ENCODE measurements at places on chromosomes 12 and 14.

DNA sequence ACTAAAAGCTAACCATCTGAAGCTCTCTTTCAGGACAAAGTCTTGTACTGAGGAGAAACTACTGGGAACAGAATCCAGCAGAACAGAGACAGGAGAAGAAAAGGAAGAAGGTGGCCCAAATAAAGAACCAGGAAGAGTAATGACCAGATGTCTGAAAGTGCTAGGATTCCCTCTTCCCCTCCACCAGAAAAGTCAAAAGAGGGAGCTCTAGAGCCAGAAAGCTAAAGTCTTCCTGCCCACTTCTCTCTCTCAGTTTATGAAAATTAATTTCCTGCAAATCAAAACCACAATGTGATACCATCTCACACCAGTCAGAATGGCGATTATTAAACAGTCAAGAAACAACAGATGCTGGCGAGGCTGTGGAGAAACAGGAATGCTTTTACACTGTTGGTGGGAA lies 47.2 kb downstream of the SPPL3 start:
- no peak for DNase-seq

DNA sequence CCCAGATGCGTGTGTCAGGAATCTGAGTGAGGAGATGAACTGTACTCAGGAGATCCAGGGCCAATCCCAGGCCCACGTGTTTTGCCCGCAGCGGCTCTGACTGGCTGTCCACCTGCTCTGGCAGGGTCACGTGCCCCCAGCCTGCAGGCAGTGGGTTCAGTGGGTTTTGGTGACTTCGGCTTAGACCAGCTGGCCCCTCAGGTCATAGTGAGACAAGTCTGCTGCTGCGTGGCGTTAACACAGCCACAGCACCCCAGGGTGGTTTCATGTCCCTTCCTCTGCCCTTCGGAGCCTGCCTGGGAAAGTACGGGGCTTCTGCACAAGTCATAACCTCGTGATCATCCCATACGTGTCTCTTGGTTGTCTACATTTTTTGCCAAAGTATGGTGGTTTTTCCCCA lies 2.6 kb downstream of the FBRSL1 start:
- no peak for DNase-seq

DNA sequence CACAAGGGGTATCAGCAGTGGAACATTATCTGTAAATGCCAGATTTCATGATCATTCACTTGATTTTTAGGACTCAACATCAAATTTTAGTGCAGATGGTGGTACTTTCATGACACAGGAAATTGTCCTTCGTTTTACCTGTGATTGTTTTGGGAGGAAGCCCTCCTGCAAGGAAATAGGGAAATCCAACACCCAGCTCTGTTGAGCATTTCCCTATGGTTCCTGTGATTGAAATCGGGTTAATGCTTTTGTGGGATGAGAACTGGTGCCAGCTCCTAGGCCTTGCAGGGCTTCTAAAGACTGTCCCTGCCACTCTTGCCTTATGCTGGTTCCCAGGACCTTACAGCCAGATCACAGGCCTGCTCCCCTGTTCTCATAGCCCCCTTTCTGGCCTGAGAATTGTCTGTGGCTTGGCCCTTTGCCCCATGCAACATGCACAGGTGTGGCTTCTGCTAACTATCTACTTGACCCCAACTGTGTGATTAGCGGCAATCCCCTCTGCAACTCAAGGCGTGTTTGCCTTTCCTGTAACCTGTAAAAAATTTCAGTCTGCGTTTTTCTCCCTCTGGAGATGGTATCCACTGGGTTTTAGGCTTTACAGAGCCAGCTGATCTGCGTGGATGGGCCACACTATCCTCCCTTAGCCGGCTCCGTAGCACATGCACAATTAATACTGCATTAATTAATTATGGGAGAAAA lies 112.5 kb downstream of the ETV6 start:
- DNase-seq: no peak

DNA sequence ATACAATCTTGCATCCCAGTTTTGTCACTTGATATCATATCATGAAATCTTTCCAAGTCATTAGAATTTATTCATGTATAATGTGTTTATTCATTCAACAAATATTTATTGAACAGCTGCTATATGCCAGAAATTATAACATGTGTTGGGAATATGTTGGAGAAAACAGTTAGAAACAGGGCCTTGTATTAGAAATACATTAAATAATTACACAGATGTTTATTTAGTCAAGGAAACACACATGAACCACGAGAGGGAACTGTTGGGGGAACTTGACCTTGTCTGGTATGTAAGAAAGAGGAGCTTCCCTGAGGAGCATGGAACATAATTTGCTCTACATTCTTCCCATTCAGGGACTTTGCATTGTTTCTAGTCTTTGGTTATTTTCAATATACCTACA lies 191.7 kb upstream of the FRMD6 start:
- no peak for DNase-seq

GRCh38 chr14:87233806-87234384 lies 759.1 kb downstream of the GALC start:
- DNase-seq: no peak

DNA sequence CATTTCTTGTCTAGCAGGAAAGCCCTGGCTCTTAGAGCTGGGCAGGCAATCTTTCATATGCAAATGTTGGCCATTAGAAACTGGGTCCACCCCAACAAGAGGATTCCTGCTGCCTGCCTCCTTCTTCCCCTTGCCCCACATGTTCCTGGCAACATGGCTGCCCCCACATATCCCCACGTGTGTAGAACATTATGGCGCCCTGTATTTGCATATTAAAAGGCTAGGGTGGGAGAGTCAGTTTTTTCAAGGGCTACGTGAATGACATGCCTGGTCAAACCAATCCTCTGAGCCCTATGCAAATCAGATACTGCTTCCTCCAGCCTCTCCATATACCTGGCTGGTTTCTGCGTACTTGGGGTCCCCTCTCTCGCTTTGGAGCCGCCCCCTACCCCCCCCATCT lies 514.0 kb downstream of the FUT8 start:
- DNase-seq: no peak

DNA sequence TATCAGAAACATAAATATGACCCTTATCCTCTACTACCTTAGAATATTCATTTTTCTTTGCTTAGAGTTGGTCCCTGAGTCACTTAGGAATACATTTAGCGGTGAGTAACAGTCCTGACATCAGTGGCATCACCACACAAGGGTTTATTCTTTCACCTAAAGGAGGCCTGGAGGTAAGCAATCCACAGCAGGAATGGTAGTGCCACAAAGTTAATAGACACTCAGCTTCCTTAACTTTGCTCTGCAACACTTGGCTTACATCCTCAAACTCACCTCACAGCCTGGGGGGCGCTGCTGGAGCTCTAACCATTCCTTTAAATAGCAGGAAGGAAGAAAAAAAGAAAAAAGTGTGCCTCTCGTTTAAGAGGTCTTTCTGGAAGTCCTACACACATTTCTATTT lies 29.1 kb downstream of the BBOF1 start:
- no peak for DNase-seq

- no peak for DNase-seq
These were observed 11.8 kb upstream of the ENDOU start for GRCh38 chr12:47736877-47737676.

DNA sequence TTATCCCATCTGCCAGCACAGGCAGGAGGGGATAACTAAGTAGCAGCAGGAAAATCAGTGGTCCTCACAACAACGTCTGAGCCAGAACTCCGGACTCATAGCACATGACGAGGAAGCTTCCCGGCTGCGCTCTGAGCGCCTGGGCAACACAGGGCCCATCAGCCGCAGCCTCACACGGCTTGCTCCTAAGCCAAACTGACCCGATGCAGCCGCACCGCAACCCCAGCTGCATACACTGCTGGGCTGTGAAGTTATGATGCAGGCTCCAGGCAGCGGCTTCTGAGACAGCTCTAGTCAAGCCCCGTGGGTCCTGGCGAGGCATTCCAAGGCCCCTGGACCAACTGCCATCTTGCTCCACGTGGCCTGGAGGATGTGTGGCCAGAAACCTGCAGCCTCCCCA lies 28.1 kb downstream of the ZFYVE21 start:
- DNase-seq: no peak

- no peak for DNase-seq
These were observed 211.0 kb downstream of the TBX5 start for GRCh38 chr12:114194956-114195355.

- DNase-seq: peak; percentile 40
These were observed 1.7 kb downstream of the SINHCAF start for GRCh38 chr12:31324116-31324844.

GRCh38 chr14:20422886-20423285 lies 9.6 kb upstream of the TEP1 start:
- DNase-seq: no peak

DNA sequence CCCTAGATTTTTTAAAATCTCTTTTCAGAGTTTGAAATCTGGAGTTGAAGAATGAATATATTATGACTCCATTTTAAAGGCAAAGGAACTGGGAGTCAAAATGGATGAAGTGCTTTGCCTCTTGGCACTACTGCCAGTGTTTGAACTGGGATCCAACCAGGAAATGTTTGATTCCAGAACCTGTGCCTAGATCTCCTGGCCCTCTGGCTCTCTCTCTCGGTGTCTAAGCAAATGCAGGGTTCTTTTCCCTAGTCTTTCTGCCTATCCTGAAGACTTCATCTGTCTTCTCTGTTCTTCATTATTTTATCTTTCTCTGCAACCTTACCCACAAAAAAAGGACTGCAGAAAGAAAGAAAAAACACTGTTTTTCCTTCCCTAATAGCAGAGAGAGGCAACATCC lies 17.0 kb downstream of the BTG1 start:
- no peak for DNase-seq

DNA sequence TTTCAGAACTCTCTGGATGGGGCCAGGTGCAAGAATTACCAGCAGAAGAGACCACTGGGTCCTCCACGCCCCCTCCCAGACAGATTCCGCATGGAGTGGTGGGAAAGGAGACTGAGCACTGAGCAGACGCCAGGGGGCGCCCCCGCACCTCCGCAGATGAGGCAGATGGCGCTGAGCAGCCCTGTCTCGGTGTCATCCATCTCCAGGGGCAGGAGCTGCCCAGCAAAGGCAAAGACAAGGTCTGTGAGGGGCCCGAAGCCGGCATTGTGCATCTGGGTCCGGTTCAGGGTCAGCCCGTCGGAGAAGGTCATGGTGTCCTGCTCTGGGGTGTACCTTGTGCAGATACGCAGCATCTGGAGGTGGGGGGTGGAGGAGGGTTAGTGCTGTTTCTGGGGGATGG lies 6.3 kb upstream of the ITGB7 start:
- no peak for DNase-seq

DNA sequence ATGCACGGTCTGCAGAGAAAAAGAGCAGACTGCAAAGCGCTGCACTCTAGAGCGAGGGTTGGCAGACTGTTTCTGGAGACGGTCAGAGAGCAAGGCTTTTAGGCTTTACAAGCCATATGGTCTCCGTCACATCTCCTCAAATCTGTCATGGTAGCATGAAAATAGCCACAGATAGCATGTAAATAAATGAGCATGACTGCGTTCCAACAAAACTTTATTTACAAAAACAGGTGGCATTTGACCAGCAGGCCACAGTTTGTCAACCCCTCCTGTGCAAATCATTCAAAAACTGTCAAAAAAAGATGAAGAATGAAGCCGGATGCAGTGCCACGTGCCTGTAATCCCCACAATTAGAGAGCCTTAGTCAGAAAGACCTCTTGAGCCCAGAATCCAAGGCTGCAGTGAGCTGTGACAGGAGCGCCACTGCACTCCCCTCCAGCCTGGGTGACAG lies 18.9 kb downstream of the SYNE3 start:
- no peak for DNase-seq

GRCh38 chr14:99309220-99309766 lies 37.3 kb upstream of the BCL11B start:
- no peak for DNase-seq

GRCh38 chr14:89728964-89729363 lies 225.6 kb downstream of the EFCAB11 start:
- DNase-seq: no peak

DNA sequence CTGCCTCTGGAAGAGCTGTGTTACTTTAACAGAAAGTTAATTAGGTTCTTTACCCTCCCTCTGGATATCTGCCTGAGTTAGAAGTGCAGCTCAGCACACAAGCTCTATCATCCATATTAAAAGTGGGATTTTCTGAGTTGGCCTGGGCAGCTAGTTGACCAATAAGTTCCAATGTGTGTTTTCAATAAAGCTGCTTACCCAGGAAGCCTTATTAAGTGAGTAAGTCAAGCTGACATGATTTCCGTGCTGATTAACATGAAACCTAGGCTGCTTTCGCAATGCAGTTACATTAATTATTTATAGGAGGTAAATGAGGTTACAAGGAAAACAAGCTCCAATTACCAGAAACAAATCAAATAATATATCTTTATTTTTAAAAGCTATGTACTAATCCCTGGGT lies 4.8 kb downstream of the NEUROD4 start:
- DNase-seq: no peak

GRCh38 chr12:31531893-31532292 lies 59.0 kb downstream of the DENND5B start:
- DNase-seq: no peak

GRCh38 chr12:57617942-57618341 lies 6.7 kb downstream of the ARHGEF25 start:
- no peak for DNase-seq

DNA sequence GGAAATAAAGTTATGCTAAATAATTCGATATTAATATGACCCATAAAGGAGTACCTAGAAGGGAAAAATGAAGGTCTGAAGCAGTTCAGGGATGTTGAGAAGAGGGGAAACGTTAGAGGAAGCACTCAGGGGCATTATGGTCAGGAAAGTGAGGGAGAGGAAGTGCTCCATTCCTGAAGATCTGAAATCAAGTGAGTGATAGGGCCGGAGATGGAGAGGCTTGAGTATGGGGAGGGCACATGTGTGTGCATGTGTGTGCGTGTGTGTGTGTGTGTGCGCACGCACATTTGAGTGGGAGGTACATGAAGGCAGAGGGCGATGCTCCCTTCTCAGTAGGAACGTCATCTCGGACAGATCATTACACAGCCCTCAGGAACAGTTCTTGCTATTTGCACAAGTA lies 4.9 kb upstream of the DCD start:
- no peak for DNase-seq

DNA sequence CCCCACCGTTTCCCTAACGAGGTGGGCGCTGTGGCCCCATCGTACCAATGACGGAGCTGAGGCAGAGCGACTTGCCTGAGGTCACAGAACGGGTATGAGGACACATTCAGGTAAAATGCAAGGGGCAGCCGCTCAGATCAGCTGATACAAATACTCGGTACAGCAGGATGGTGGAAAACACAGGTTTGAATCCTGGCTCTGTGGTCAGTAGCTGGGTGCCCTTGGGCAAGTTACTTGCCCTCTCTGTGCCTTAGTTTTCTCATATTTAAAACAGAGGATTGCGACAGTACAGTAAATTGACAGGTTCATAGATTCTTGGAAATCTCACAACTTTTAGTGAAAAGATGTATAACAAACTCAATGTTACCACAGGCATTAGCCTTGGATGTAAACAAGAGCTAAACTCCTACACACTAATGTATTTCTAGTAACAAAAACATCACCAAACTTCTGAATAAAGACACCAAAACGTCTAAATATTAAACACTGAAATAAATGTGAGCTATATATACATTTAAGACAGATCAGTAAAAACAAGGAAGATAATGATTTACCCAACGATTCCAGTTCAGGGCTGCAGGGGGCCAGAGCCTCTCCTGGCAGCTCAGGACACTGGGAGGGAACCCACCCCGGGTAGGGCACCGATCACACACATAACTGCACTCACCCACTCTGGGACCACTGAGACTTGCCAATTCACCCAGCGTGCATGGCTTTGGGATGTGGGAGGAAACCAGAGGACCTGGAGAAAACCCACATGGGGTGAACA lies 128.4 kb downstream of the RBM19 start:
- no peak for DNase-seq

Data from activated CD8-positive, alpha-beta memory T cell treated with anti-CD3 and anti-CD28 coated beads for 1 hour (primary cell).